Daoy (cell line): ENCODE measurements at places on chromosomes 5 and 9. TPM values are rescaled to one million over a fixed set of nuclear protein-coding genes. Genes with fewer than 3 reads are reported as not detected.

DNA sequence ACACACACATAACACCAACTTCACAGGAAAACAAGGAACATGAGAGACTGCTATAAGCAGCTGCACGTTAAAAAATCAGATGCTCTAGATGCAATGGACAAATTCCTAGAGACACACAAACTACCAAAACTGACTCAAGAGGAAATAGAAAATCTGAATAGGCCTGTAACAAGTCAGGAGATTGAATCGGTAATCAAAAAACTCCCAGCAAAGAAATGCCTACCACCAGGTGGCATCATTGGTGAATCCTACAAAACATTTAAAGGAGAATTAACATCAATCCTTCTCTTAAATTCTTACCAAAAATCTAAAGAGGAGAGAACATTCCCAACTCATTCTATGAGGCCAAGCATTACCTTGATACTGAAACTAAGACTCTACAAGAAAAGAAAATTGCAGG, 54.9 kb downstream of the NDST1 start:
- peak; percentile 54 for DNase-seq

- DNase-seq, result no peak
Observed at GRCh38 chr5:33583332-33583731, 142.6 kb downstream of the TARS1 start.

- no peak for DNase-seq
Observed at GRCh38 chr5:137635521-137635921, 100.4 kb downstream of the KLHL3 start.

DNA sequence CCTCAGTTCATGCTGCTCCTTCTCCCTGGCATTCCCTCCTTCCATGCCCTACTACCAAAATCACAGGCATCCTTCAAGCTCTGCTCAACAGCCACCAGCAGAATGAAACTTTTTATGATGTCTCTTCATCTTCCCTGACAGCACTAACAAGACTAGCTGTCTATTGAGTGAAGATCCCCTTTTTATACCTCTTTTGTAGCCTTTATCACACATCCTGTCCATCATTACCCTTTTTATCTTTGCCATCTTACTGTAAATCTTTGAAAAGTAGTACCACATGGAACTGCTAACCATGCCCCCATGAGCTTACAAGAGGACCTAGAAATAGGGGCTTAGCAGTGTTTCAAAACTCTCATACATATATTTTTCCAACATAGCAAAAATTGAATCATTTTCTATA, 10.8 kb upstream of the ADRB2 start:
- DNase-seq, result no peak

MARCHF6 gene
- total RNA-seq, result 23.2 and 28.1 TPM in 2 replicates
